HuH-7 (cell line): ENCODE measurements at places on chromosomes 7 and 10.
A peak's percentile ranks its signal among the peaks of the same experiment; 100 is the strongest.

DNA sequence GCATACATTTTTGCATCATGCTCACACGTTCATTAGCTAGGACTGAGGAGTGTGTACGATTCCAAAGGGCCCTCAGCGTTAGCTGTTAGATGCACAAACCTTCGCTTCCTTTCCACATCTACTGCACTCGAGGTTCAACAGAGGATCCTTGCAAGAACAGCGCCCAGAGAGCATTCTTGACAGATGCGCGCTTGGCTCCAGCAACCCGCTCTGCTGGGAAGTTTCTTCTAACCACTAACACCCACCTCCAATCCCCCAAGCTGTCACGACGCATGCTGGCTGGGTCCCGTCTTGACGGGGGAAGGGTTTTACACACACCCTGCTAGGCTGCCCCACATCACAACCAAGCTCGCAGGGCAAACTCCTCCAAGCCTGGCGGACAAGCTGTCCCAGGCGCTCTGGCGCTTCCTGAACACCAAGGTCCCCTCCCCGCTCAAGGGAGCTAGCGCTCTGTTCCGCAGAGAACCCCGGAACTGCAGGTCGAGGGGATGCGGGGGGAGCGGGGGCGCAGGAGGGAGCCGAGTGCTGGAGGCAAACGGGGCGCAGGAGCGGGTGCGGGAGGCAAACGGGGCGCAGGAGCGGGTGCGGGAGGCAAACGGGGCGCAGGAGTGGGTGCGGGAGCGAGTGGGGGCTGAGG lies 653 bp upstream of the ADRB1 start:
- DNase-seq = peak; percentile 71

DNA sequence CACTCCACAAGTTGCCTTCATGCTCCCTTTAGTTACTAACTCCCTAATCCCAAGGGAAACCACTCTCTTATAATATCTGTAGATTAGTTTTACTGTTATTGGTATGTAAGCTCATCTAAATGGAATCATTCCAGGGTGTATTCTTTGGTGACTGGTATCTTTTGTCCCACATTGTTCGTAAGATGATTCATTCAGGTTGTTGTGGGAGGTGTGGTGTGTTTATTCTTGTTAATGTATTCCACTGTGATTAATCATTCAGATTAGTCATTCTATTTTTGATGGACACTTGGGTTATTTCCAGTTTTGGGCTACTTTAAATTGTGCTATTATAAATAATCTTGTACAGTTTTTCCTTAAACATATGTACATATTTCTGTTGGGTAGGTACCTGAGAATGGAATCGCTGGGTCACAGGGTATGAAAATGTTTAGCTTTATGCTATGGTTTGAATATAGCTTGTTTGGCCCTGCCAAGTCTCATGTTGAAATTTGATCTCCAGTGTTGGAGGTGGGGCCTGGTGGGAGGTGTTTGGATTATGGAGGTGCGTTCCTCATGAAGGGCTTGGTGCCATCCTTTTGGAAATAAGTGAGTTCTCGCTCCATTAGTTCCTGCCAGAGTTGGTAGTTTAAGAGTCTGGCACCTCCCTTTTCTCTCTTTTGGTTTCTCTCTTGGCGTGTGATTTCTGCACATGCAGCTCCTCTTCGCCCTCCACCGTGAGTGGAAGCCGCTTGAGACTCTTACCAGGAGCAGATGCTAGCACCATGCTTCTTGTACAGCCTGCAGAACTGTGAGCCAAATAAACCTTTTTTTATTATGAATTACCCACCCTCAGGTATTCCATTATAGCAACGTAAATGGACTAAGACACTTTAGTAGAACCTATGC lies 13.8 kb downstream of the BTRC start:
- no peak for DNase-seq

DNA sequence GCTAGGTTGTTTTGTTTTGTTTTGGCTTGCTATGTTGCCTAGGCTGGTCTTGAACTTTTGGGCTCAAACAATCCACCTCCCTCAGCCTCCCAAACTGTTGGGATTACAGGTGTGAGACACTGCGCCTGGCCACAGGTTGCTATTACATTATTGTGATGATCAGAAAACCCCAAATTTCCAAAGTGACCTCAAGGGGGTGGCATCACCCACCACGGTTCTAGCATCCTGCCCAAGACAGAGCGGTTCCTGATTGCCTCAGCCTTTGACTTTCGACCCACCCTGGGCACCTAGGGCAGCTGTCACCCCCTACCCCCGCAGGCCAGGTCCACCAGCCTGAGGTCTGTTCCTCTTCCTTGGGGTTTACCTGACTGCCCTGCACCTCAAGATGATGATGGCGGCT lies 28.4 kb downstream of the SBDS start:
- no peak for DNase-seq

GRCh38 chr10:61244261-61244775 lies 208.9 kb downstream of the TMEM26 start:
- no peak for DNase-seq

- DNase-seq = no peak
Observed at GRCh38 chr10:123270221-123270620, 116.0 kb downstream of the BUB3 start.

- no peak for DNase-seq
Observed at GRCh38 chr10:47380341-47381102, 3.6 kb downstream of the ZNF488 start.

- DNase-seq = no peak
Observed at GRCh38 chr7:24549991-24550390, 23.3 kb upstream of the PALS2 start.
